T follicular helper cell (primary cell): ENCODE measurements at places on chromosomes 16 and 17.
A peak's percentile ranks its signal among the peaks of the same experiment; 100 is the strongest.

DNA sequence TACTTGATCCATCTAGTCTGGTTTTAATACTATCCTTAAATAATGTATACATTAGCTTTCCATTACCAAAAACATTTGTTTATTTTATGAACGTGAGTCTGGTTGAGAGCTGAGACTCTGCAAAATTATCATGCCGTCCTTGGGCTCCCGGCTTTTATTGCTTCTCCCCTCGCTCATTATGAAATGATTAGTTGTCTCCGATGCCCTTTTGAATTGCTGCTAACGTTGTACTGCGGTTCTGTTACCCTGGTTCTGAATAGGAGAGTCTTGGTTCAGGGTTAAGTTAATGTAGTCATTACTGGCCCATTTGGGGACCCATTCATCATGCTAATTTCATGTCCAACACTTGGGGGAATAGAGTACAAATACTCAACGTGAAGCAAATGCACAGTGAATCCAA lies 12.8 kb downstream of the XYLT1 start:
- no peak for DNase-seq

- no peak for DNase-seq
Measured at GRCh38 chr17:82490512-82491195, 28.9 kb upstream of the FOXK2 start.

GRCh38 chr17:79626156-79626890 lies 15.5 kb upstream of the RBFOX3 start:
- no peak for DNase-seq

DNA sequence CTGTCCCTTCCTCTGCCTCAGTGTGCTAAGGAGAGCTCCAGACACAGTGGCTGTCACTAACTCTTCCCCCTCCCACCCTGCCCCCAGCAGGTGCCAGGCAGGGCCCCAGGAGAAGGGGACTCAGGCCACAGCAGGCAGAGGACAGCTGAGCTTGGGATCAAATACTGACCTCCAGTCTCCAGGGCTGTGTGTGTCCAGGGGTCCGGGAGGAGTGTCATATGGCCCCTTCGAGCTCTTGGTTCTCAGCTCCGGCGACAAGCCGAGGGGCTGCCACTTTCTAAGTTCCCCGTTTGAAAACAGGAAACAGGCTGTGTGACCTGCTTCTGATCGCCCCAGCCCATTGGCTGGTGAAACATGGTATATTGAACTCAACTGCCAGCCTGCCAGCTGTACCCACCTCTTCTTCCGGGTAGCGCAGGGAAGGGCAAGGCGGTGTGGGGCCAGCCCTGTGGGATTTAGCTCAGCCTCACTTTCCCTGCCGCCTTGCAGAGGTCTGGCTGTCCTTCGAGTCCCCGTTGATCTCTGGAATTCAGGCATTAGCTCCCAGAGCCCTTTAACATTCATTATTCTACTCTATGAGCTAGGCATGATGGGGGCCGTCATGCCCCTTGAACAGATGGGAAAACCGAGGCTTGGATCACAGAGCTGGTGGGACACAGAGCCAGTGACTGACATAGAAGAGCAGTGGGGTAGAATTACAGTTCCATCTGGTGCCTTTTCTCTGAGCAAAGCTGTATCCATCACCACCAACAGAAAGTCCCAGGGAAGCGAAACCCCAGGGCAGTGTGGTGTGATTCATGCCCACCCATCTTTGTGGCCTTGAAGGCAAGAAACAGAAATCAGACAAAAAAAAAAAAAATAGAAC lies at the start of gene SNX20:
Gene SNX20, minus strand, starts transcription at position 292 of the 865 bp plus-strand sequence. CDS start 3,786 bp downstream, outside the sequence.
- DNase-seq = peak; percentile 59

GRCh38 chr17:79922116-79922601 lies 82.9 kb upstream of the CBX4 start:
- no peak for DNase-seq

GRCh38 chr16:56262551-56263245 lies 71.4 kb downstream of the GNAO1 start:
- no peak for DNase-seq

DNA sequence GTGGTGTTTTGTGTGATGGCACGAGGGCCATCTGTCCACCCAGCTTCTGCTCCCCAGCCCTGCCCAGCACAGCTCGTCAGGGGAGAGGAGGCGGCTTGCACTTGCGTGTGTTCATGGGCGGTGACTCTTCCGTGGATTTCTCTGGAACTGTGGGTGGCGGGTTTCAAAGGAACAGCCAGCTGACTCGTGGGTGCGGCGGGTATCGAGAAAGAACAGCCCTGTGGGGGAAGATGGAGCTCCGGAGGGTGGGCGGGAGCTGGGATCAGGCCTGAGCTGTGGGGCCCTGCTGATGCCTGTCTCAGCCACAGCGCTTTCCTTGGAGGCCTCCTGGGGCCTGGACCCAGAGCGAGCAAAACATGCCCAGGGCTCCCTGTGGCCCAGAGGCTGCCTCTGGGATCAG lies 13.2 kb downstream of the NAGPA start:
- no peak for DNase-seq

DNA sequence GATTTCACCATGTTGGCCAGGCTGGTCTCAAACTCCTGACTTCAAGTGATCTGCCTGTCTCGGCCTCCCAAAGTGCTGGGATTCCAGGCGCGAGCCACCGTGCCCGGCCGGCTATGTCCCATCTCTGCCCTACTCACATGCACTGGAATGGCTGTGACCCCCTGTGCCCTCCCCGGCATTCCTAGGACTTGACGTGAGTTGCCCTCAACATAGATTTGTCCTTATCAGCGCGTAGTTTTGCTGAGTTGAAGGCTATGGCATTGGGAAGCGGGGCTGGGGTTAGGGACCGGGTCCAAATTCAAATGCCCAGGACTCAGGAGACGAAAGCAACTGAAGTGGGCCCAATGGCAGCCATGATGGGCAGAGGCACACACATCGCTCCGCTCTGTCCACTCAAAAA lies 5.8 kb downstream of the UNC13D start:
- no peak for DNase-seq
